ENCODE measurements at places on chromosomes 2 and 18. TPM values are rescaled to one million over a fixed set of nuclear protein-coding genes. Genes with fewer than 3 reads are reported as not detected.

DNA sequence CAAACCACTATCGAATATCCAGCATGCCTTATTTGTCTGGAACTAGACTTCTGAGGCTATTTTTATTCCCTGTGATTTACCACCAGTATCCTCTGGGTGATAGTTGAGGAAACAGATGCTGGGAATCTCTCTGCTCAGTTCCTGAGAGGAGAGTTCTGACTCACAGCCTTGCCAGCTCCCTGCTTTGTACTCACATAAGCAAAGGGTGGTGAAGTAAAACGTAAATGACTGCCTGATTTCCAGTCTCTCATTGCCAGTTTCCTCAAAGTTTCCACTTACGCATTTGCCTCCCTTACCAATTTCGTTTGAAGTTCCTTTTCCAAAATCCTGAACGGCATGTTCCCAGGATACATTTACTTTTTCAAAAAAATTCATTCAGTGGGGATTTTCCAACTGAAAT lies 69.2 kb upstream of the HNRNPA3 start:
- peak; percentile 5 for DNase-seq

- no peak for DNase-seq
Observed at GRCh38 chr18:74329688-74330205, 14.1 kb downstream of the C18orf63 start.

GRCh38 chr2:188964976-188965546 lies 9.1 kb upstream of the COL3A1 start:
- no peak for DNase-seq

GRCh38 chr18:51588616-51589015 lies 391.1 kb upstream of the MEX3C start:
- DNase-seq = no peak

GRCh38 chr18:50969448-50969847 lies 1.6 kb downstream of the ELAC1 start:
- DNase-seq = no peak

SLC5A7 gene
- 7.1 TPM for polyA plus RNA-seq

NIFK gene
- 64.4 TPM for polyA plus RNA-seq

- no peak for DNase-seq
Observed at GRCh38 chr2:26255759-26256384, 11.1 kb downstream of the HADHB start.

DNA sequence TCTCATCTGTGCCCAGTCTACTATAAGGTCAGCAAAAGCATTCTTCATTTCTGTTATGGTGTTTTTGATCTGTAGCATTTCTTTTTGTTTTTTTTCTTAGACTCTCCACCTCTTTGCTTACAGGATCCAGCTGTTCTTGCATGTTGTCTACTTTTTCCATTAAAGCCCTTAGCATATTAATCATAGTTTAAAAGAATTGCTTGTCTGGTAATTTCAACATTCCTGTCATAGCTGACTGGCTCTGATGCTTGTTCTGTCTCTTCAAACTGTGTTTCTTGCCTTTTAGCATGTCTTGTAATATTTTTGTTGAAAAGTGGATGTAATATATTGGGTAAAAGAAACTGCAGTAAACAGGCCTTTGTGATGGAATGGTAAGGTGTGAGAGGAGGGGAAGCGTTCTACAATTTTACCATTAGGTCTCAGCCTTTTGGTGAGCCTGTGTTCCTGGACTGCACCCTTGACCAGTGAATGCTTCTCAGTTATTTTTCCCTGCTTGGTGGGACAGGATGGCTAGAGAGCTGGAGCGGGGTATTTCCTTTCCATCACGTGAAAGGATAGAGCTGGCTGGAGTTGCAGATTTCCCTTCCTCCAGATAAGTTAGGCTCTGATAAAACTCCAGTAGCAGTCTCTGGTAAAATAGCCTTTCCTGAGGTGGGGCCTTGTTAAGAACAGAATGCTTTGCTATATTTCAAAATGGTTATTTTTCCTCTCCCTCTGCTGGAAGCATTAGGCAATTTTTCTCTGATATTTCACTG lies 65.4 kb downstream of the PLA2R1 start:
- no peak for DNase-seq

GRCh38 chr2:59774821-59775433 lies 778.5 kb downstream of the BCL11A start:
- no peak for DNase-seq

- DNase-seq = no peak
Observed at GRCh38 chr2:69275490-69275889, 111.5 kb downstream of the GFPT1 start.

DNA sequence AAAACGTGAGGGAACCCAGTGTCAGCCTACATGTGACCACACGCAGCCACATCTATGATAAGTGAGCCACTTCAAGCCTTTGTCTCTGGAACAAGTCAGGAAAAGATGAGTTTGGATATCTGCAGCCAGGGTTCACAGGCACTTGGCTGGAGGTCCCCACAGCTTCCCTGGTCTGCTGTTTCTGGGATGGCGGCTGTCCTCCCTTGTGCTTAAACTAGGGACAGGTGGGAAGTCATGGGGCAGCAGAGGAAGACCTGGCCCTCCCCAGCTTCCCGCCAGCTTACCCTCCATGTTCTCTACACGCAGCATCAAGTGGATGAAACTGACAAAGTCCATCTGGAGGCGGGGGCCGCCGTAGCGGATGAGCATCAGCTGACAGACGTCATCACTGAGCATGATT lies 38.5 kb upstream of the GALNT14 start:
- no peak for DNase-seq

DNA sequence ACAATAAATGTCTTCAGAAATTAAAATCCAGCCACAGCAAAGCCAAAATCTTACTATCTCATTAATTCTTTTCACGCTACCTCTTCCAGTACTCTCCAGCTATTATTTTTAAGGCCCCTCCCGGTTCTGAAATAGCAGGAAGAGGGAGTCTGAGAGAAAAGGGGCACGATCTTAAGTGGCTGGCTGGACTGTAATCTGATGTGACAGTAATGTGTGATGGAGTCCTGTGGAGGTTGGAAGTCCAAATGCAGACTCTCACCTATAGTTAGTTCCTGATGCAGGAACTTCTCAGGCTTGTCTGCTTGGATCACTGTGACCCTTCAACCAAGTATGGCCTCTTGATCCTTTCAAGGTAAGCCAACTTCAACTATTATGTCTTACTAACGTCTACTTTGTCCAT lies 43.2 kb downstream of the SMAD2 start:
- DNase-seq = no peak

DNA sequence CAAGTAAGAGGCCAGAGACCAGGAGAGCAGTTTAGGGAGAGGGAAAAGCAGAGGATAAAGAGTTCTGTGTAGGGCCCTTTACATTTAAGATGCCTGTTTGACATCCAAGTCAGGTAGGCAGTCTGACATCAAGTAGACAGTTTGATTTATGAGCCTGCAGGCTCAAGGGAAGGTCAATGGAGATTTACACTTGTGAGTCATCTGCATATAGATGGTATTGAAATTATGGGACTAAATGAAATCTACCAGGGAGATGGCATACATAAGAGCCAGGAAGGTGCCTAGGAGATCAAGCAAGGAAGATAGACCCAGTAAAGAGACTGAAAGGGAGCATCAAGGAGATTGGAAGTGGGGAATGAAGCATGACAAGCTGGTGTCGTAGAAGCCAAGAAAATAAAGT lies 212.4 kb upstream of the PKDCC start:
- no peak for DNase-seq

BOLL gene
- polyA plus RNA-seq = 0.09 TPM

GRCh38 chr2:48707466-48707865 lies 48.1 kb downstream of the LHCGR start:
- peak; percentile 9 for DNase-seq

DNA sequence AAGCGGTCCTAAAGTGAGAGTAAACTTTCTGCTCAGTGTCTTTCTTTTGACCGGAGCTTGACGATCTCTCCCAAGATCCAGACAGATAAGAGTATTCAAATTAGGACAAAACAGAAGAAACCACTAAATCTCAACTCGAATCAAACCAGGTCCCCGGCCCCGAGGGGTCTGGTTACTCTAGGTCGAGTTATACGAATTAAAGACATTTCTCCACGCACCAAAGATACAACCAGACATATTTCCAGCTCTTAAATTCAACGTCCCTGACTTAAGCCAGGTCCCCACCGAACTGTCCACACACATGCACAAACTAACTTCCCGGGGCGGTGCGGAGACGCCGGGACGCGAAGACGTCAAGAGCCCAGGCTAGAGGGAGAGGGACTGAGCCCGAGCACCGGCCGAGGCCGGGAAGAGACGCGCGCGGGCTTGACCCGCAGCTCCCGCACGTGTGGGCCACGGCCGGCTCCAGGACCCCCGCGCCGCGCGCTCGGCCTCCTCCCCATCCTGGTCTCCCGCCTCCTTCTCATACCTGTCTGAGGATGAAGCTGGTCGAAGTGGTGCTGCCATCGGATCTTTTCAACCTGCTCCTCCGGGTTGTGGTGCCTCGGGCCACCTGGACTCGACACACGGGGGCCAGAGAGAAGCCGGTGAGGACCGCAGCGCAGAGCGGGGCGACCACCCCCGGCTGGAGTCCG lies 896 bp downstream of the CACNB4 start:
- DNase-seq = peak; percentile 34

DNA sequence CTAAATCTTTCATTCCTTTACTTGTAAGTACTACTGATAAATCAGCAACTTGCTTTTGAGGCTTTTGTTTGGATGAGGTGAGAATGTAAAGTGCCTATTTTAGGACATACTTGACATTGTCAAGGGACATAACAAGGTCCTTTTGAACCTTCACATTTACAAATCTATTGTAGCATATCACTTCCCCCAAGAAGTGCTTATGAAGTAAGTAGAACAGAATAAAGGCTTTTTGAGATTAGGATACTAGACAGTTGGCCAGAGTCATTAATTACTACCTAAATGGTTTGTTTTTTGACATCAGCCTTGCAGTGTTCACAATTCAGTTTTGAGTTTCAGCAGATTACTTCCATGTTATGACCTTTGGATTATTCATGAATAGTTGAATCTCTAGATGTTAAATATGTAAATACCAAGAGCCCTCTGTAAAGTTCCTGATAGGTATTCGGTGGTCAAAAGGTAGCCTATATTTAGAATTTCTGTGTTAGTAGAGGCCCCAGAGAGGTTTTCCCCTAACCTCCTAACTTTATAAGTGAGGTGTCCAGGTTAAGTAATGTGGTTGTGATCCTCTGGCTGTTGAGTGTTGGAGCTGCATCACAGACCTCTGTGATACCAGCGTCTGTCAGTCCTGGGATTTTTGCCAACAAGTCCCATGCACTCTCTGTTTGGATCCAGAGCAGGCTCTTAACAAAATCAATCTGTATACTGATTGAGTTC lies 67.2 kb downstream of the LCLAT1 start:
- DNase-seq = no peak

DNA sequence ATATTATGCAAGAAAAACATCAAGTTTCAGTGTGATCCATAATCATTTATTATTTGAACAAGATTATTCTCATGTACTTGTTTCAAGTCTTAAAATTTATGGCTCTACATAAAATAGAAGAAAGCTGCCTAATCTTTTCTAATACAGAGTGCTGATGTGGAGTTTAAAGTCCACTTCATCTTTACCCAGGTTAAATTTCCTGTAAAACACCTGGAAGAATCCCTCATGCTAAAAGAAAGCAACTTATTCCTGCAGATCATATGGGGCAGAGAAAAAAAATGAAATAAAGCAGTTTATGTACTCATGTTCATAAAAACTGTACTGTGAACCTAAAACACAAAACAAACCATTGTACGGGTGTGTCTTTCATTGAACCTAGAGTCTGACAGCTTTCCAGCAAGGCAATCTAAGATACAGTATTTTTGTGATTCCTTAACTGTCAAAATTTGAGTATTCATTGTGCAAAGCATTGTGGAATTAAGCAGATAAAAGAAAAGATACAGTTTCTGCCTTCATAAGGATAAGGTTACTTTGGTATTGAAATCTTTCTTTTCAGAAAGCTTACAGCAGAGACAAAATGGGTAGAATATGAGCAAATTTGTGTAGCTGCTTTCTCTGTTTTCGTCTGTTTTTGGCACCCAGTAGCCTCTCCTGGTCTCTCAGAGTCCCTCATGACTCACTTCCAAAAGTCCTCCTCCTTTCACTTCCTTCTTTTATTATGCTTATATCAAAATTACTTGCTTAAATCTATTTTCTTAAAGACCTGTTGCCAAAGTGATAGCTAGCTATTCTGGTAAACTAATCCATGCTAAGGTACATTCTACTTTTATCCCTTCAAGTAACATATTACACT lies 26.9 kb upstream of the GLS start:
- peak; percentile 68 for DNase-seq

DNA sequence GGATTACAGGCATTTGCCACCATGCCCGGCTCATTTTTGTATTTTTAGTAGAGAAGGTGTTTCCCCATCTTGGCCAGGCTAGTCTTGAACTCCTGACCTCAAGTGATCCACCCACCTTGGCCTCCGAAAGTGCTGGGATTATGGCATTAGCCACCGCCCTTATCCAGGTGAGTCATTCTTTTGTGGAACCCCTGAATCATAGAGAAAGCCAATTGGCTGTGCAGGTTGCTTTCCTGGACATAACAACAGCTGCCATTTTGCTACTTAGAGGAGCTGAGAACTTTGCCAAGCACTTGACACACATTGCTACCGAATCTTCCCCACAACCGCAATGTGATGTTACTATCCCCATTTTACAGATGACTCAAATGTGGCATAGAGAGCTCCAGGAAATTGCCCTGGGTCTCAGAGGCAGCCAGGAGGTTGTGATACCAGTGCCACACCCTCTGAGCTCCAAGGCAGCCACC lies 36.0 kb downstream of the SETBP1 start:
- DNase-seq = no peak

DNA sequence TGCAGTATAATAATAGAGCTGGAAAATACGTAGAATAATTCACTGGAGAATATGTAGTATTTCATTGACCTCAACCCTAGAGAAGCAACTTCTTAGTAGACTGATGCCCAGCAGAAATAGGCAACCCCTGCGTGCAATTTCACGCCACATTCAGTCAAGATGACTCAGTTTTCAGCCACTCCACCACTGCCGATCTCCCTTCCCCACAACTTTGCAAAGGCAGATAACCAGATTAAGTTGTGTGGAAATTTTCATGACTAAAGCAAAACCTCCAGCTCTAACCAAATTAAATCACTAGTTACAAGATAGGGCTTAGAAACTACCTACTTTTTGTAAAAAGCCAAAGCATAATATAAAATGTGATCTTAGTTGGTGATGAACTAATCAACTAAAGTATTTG lies 63.3 kb upstream of the STK17B start:
- DNase-seq = no peak

- no peak for DNase-seq
Observed at GRCh38 chr2:71945603-71945959, 202.1 kb downstream of the CYP26B1 start.

DNA sequence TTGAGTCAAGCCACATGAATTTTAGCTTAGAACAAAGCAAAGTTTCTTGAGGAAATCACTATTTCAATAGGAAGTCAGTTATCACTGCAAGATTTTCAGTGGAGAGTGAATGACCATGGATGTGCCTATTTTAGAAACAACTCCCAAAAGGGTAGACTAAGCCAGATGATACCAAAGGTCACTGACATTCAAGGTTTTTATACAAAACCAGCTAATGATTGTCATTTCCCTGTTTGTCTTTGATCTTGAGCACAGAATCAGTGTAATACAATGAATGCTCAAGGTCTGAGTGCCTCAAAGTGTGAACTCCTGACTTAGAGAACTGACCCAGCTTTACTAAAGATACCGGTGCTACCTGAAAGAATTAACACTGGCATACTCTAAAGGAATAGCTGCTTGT lies 60.5 kb downstream of the CDH2 start:
- DNase-seq = no peak

Data from large intestine (tissue), 12 donors.